Left hindlimb (tissue), 1 donor: ENCODE measurements at places on chromosomes 16 and 17.

DNA sequence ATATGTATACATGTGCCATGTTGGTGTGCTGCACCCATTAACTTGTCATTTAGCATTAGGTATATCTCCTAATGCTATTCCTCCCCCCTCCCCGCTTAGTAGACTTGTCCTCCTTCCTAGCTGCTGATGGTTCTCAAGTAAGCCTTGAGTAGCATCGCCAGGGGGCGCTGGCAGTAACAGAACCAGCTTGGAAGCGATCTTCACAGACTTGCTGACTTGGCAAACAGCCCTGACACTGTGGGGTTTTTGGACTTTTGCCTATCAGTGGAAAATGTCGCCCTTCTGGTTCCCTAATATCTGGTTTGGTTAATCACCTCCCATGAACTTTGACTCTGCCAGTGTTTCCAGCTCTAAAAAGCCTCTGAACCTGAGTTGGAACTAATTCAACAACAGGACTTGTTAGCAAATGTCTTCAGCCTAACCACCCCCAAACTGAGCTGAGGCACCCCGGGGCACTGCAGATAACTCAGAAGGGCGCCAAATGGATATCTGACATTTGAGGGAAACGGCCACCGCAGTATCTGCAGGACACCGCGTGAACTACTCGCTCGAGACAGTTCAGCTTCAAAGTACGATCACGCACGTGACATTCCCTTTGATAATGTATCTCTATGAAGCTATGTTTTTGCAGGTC is 15.4 kb upstream of the SPATA32 start:
- DNase-seq, result peak; percentile 84

- no peak for DNase-seq
These were observed 1.8 kb downstream of the ZSCAN10 start for GRCh38 chr16:3097266-3097665.

GRCh38 chr16:87206646-87207451 is 110.3 kb downstream of the C16orf95 start:
- DNase-seq, result no peak

DNA sequence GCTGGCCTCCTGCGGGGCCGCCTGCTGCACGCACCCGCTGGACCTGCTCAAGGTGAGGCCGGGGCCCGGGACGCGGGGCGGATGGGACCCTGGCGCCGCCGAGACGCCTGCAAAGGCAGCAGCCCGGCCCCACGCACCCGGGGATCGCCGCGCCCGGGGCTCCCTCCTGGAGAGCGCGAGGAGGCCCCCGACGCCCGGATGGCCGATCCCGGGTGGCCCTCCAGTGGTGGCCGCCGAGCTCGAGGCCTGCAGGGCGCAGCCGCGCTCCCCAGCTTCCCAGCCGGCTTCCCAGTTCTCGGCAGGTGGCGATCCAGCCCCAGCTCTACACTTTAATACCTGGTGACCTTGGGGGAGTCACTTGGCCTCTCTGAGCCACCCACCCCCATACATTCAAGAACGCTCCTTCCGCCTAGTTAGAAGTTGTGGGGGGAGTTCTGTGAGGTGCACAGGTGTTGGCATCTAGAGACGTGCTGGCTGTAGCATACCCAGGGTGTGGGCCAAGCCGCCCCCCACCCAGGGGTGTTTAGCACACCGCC is 452 bp downstream of the SLC25A10 start:
- DNase-seq, result no peak

DNA sequence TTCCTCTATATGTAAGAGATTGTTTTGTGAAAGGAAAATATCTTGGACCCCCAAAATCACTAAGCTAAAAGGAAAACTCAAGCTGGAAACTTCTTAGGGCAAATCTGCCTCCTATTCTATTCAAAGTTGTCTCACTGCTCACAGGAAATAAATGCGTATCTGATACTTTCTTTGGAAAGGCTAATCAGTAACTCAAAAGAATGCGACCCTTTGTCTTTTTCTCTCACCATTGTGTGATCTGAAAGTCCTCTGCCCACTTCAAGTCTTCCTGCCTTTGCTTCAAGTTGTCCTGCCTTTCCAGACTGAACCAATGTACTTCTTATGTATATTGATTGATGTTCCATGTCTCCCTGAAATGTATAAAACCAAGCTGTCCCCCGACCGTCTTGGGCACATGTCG is 157.3 kb downstream of the KIF2B start:
- no peak for DNase-seq

GRCh38 chr17:57264250-57264649 is 7.9 kb downstream of the MSI2 start:
- DNase-seq, result no peak

DNA sequence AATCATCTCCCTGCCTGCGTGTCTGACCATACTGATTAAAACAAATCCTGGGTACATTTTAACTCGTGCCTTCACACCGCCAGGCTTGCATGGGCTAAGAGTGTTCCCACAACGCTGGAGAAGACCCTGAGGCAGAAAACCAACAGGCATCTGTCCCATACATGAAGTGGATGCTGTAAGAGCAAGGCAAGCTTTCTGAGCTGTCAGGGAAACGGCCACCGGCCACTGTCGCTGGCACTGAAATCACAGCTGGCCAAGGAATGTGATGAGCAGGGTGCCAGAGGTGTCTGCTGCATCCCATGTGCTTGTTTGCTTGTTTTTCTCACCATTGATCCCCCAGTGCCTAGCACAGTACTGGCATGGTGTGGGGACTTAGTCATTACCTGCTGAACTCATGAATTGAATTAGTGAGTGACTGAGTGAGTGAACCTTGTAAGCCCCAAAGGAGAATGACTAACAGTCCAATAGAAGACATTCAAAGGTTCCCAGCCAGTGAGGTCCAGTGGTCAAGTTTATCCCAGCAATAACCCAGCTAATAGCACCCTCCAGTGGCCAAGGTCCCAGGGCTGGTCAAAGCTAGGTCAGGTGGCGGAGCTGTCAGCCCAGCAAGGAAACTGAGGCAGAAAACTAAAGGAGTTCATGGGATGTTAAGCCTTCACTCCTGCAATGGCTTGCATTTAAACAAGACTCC is 92.7 kb upstream of the CDH5 start:
- DNase-seq, result no peak

- DNase-seq, result no peak
These were observed 30.1 kb downstream of the GNGT2 start for GRCh38 chr17:49180303-49180702.

DNA sequence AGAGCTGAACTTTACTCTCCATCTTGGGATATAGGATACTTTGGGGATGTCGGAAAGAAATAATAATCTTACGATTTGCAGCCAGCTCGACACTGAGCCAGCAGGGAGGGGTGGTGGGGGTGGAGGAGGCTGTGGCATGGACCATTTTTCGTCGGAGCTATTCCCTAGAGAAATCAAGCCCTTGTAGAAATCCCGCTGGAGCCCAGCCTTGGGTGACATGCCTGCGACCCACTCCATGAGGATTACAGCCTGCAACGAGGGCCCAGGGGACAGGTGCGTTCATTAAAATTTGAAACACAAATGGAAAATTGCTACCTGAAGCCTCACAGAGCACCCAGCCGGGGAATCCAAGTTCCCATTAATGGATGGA is 82.8 kb upstream of the GSE1 start:
- DNase-seq, result no peak

DNA sequence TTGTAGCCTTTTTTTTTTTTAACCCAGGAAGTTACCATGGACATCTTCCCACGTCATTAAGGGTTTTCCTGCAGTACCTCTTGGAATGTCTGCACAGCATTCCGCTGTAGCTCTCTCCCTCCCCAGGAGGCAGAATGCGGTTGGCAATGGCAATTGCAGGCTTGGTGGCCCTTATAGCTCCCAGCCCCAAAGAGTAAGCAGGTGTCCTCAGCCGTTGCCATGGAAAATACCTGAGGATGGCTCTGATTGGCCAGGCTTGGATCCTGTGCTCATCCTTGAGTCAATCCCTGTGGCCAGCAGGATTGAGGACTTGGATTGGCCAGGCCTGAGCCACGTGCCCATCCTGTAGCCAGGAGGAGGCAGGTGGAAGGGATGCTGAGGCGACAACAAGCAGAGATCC is 15.5 kb upstream of the TIMP2 start:
- no peak for DNase-seq

DNA sequence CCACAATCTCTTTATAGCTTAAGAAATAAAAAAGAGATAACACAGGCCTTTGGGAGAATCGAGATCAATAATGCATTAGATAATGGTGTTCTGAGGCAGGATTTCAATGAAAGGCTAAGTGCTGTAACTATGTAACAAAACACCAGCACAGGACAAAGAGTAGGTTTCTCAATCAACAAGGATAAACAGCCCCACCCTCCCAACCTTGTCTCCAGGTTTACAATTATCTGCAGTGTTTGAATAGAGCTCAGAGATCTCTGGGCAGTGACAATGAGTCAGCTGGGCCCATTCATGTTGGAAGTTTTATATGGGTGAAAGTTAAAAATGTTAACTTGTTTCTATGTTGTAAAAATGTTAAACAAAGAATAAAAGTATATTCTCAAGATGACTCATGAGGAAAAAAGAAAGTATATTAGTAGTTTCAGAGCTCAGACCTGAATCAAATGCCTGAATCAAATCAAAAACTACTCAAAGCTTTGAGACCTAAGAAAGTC is 17.0 kb upstream of the KRT20 start:
- no peak for DNase-seq

DNA sequence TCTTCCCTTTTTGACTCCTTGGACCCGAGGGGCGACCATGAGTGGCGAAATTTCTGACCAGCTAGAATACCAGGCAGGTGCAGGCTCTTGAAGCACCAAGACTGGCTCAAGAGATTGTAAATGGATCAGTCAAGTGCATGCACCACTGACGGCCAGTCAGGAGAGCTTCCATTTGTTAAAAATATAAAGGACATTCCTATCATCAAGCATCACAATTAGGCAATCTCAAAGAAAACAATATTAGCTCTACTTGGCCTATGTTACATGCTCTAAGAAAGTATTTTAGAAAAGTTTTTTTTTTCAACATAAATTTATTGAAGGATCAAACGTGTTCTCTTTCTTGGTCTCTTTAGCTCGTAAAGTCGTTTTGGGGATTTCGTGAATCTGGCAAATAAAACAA is 1.5 kb upstream of the PRKCA start:
- no peak for DNase-seq

DNA sequence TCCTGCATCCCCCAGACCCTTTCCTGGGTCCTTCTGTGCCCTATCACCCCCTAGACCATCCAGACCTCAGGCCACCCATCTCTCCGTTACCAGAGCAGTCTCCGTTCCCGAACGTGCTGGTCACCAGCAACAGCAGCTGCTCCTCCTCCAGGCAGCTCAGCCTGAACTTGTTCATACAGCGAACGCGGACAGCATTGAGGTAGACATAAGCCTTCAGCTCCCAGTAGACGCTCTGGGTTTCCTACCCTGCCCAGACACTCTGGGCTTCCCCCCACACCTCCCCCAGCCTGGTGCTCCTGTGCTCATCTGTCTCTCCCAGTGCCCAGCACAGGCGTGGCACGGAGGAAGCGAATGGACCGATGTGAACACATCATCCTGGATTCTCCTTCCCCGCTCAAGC is 41.6 kb upstream of the RNFT1 start:
- DNase-seq, result no peak

DNA sequence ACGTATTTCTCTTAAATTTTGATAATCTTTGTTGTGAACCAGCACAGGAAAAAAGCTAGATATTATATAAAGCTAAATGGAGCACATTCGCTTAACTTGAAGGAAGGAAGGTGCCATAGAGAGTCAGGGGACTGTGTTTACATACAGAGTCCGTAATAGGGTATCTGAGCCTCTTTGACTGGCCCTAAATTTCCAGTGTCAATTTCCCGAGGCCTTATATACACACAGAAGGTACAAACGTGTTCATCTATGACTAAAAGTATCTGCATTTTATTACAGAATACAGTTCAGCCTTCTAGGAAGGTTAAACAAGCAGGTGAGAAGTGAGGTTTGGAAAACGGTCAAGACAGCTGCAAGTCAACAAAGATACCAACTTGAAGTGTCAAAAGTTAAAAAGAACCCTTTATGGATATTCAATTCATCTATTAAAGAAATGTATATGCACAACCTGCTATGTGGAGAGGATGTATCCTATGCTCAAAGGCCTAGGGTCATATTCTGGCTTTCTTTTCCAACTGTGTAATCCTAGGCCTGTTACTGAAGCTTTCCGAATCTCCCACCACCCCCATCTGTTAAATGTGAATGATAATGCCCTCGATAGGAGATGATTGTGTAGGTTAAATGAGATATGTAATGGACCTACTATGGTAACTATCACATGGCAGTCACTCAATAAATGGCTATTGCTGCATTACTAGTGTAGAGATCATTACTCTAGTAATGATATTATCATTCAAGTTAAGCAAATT is 263.7 kb upstream of the MAF start:
- no peak for DNase-seq

GRCh38 chr17:79211061-79211770 is 136.6 kb downstream of the ENGASE start:
- DNase-seq, result no peak

- no peak for DNase-seq
These were observed 17.1 kb downstream of the ZNHIT3 start for GRCh38 chr17:36503456-36504155.

GRCh38 chr17:43741636-43742035 is 17.0 kb downstream of the SOST start:
- DNase-seq, result no peak

DNA sequence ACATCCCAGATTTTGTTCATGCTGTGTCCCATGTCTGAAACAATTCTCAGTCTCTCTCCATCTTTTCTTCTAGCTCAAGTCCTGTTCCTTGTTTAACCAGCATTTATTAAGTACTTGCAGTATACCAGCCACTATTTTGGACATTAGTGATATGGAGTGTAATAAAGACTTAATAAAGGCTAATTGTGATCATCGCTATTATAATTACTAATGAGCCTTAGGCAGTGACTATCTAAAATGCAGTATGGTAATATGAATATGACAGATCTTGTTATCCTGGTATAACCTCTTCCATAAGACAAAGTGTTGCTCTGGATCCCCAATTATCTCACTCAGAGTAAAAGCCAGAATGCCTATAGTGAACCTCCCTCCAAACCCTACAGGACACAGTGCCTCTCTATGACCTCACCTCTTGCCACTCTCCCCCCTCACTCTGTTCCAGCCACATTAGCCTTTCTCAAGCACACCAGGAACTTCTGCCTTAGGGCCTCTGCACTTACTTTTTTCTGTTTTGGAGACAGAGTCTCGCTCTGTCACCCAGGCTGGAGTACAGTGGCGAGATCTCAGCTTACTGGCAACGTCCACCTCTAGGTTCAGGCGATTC is 1.8 kb upstream of the FLOT2 start:
- DNase-seq, result no peak

GRCh38 chr16:14101415-14101814 is 30.3 kb downstream of the MRTFB start:
- DNase-seq, result no peak

- DNase-seq, result no peak
These were observed 68.1 kb downstream of the GNAO1 start for GRCh38 chr16:56259425-56259779.
